ENCODE measurements at places on chromosomes 5 and 9.

- no peak for DNase-seq
Measured at GRCh38 chr9:109017061-109017460, 3.8 kb upstream of the CTNNAL1 start.

DNA sequence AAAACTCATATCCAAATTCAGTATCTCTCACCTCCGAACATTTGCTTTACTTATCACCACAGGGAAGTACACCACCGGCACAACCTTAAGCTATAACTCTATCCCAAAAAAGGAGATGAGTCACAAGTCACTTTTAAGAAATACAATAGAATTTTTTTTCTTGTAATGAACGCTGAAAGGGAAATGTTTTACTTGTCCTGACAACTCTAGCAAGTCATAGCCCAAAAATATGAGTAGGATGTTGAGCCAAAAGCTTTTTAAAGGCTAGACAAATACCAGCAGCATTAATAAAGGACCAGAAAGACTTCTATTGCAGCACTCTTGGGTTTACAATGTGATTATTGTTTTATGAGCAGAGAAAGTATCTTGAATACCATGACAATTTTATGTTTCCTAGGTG is 147.3 kb upstream of the FST start:
- no peak for DNase-seq

GRCh38 chr9:87771316-87772006 is 45.5 kb downstream of the CTSL start:
- no peak for DNase-seq

GRCh38 chr9:104750185-104750767 is 2.8 kb downstream of the NIPSNAP3A start:
- no peak for DNase-seq

DNA sequence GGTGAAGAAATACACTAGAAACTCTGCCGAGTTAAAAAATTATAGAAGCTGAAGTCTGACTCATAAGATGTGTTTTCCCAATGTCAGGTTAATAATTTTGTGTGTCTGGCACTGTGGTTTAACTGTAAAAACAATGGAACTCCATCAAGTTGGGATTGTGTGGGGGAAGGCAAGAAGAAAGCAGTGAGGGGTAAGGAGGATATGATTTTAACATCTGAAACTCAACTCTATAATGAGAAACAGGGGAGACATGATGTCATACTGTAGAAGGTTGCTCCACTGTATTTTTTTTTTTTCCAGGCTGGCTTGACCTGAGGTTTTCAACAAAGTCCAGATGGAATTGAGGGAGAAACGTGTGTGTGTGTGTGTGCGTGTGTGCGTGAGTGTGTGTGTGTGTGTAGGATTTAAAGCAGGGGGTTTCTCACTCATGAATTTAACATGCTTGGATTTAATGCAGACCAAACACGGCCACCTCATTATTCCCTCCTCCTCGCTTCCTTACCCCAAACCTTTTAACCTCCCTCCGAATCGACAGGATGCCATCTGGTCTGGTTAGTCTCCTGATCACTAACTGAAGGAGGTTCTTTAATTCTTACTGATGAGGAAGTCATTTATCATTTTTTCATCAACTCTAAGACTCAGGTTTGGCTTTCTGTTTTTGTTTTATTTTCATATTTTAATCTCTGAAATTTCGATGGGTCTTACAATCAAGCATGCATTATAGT is 140.2 kb upstream of the LPAR1 start:
- DNase-seq: no peak

GRCh38 chr5:136332223-136333015 is 32.9 kb downstream of the TRPC7 start:
- DNase-seq: no peak

GRCh38 chr5:16754601-16755000 is 137.8 kb upstream of the RETREG1 start:
- no peak for DNase-seq

DNA sequence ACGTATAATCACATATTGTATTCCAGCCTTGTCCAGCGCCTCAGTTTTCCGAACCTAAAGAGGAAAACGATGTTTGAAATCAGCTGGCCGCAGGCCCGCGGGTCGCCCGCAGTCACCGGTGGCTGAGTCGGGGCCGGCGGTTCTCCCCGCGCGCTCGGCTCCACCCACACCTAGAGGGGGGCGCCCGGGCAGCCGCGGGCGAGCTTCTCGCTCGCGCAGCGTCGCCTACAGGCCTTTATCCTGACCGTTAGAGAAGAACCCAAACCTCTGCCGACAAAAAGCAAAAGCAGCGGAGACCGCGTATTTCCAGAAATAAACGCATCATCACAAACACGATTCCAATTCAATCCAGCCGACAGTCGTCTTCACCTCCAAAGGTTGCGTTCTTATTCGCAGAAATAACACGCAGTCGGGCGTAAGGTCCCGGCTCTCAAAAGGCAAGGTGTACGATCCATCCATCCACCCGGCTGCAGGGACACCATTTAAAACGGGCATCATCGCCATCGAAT is 725 bp upstream of the NIPBL start:
- DNase-seq: no peak

DNA sequence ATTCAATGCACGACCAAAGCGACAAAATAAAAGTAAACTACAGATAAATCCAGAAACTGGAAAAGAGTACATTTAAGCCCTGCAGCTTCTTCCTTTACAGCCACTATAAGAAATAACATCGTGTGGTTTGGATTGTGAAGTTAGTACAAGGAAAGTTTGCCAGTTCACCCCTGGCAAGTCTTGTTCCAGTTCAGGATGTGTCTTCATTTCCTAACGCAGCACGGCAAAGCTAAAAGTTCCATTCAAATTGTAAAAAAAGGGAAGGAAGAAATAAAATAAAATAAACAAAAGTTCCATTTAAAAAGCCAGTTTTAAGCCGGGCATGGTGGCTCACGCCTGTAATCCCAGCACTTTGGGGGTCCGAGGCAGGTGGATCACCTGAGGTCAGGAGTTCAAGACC is 83.3 kb upstream of the RETREG1 start:
- DNase-seq: no peak

DNA sequence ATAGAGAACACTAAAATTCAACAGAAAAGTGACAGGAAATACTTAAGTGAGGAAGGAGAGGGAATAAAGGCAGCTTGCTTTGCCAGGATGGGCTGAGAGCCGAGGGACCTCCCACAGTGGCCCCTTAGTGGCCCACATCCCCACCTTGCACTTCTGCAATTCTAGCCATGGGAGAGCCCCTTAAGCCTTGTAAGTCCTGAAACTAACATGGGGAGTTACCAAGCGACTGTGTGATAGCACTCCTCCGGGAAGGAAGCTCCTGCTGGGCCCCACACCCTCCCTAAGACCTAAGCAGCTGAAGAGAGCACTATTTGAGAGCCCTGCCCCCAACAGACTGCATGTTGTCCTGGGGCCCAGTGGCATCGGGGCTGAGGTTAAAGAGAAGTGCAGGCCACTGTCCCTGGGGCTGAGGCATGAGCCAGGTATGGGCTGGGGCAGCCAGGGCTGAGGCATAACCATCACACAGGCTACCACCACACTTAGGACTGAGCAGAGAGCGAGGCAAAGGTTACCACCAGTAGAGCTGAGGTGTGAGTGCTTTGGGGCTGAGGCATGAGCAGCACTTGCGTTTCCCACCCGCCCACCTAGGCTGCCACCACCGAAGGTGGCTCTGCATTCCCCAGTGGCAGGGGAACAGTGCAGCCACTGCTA is 301.8 kb upstream of the TRPC7 start:
- no peak for DNase-seq

GRCh38 chr5:42655982-42656650 is 100.5 kb upstream of the CCDC152 start:
- no peak for DNase-seq

DNA sequence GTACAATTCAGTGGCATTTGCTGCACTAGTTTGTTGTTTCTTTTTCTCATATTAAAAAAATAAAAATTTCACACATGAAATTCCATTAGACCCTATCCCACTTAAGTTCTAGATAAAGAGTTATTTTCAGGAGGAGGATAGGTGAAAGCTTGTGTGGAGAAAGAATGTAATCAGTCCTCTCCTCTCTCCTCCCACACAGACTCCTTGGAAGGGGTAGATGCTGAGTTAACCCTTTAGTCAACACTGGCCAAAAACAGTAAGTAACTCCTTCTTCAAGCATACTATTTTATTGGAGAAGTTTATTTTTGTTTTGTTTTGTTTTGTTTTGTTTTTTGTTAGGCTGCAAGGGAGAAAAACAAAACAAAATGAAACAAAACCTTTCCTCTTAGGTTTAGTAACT is 30.6 kb upstream of the LMNB1 start:
- DNase-seq: no peak

DNA sequence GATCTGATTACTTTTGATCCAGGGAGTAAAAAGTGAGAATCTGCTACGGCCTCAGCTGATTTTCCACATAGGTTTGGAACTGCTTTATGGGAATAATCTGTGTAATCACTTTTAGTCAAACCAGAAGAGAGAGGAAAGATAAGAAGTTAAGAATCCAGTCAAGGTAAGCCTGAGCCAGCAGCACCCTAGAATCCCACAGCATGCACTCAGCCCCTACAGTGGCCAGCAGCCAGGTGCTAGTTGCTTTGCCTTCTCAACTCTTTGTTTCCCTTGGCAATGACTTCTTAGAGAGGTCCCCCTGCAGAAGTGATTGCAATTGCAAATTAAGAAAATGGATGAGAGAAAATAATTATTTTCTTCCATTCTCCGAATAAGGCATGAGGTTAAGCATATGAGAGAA is 59.7 kb upstream of the TMED7 start:
- no peak for DNase-seq

DNA sequence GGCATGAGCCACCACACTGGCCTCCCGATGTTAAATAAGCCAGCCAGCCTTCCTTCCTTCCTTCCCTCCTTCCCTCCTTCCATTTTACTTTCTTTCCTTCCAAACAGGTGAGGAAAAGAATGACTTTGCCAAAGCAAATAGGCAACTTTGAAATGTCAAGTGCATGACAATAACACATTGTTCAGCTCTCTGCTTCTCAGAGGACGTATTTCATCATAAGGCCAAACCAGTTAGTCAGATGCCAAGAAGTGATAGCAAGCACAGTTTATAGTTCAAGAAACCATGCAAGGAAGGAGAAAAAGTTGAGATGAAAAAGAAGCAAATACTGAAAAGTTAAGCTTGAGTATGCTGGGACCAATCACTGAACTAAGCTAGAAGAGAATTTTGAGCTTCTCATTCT is 29.5 kb downstream of the POU4F3 start:
- no peak for DNase-seq

- peak; percentile 18 for DNase-seq
Measured at GRCh38 chr5:57779383-57780223, 297.0 kb upstream of the ACTBL2 start.

DNA sequence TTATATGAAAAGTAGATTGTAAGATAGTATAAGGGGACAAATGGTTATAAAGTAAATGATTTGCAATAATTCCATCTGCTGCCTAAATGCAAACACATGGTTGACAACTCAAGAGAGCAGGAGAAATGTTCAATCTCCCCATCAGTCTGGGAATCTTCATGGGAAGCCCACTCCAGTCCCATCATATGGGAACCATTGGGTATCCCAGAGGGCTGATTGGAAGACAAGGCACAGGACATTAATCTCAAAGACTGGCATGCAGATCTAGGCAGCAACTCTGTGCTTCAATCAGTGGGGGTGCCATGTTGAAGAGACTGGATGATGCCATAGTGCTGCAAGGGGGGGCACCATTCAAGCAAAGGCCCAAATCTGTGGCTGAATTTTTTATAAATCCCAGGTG is 193.1 kb upstream of the PDE4D start:
- no peak for DNase-seq

DNA sequence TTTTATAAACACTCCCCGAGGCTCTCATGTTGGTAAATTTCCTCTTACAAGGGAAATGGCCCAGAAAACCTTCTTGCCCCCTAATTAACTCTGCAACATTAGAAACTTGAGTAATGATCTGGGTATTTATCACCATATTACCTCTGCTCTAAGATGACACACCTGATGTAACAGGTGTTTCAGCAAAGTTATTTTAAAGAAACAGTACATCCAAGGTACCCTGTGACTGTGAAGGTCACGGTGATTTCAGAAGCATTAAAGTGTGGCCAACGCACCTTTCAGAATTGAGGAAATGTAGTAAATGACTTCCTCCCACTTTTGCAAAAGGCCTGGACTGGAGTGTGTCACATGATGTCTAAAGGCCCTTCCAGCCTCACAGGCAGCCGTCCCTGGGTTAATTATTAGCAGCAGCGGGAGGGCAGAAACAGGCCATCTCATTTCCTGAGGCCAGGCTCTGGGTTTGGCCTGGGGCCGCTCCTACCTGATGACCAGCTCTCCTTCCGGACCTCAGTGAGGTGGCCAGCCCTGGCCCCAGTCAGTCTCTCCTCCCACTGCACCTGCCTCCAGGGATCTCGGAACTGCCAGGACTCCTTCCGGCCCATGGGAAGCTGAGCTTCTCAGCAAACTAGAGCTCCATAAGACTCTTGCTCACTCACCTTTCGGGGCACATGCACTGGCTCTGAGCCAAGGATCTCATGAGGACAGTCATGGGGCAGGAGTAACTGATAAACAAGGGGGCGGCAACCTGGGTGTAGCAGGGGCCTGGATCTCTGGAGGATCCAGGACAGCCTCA is 20.7 kb downstream of the PTPN3 start:
- no peak for DNase-seq

DNA sequence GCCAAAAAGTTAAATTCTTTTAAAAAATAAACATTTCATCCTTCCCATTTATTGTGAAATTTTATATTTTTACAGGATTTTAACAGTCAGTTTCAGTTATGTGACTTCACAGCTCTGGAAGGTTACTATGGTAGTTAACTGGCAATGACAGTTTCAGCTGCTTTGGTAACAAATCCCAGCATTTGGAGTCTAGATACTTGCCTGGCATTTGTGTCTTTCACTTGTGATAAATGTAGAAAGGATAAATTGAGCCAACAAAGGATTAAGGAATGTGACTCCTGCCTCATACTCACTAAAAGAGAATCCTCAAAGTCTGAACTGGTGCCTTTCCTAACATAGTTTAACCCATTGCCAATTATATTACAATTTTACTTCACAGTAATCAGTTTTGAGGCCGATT is 315.5 kb downstream of the FER start:
- DNase-seq: no peak

Measured in GM12864 (cell line).